ENCODE measurements at places on chromosomes 3 and 15.

GRCh38 chr3:71956716-71957115, 171.8 kb upstream of the PROK2 start:
- DNase-seq = no peak

- DNase-seq = no peak
Observed at GRCh38 chr3:196311-197148, at the start of gene CHL1. TSS of gene CHL1 (plus strand) at chr3:196763. CDS start at chr3:319777, 123,014 bp downstream.

- DNase-seq = no peak
Observed at GRCh38 chr3:53122933-53123305, 7.3 kb downstream of the RFT1 start.

DNA sequence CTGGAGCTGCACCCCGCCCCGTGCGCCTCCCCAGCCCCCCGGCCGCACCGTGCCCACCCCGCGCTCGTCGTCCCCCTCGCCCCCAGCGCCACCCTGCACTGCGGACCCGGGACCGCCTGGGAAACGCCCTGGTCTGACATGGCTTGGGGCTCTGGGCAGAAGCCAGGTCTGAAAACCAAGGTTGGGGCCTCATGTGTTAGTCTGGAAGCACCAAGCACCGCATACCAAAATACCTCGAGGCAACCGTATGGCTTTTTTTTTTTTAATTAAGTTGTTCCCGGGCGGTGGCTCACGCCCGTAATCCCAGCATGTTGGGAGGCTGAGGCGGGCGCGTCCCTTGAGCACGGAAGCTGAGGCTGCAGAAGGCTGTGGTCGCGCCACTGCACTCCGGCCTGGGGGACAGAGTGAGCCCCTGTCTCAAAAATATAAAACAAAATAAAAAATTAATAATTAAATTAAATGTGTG, 91.5 kb upstream of the CHD2 start:
- no peak for DNase-seq

GRCh38 chr15:52233405-52233804, 42.2 kb upstream of the GNB5 start:
- no peak for DNase-seq

- peak; percentile 62 for DNase-seq
Observed at GRCh38 chr15:66698318-66698961, 3.6 kb upstream of the SMAD6 start.

- DNase-seq = peak; percentile 53
Observed at GRCh38 chr3:172848910-172849309, 98.4 kb downstream of the ECT2 start.

Data from astrocyte of the spinal cord (primary cell).